ENCODE measurements at places on chromosomes 5 and 9.

DNA sequence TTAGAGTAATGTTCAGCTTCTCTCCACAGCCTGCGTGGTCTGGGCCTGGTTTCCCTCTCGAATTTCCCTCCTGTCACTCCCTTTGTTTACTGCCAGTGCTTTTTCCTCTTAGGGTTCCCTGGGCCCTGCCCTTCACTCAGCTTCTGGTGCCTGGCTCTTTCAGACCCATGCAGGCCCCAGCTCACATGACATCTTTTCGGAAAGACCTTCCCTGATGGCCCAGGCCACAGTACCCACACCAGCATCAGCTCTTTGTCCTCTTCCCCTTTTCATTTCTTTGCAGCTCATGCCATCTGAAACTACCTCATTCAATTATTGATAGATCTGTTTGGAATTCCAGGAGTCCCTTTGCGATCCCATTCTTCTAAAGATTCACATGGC lies 68.1 kb upstream of the ABL1 start:
- DNase-seq = no peak

DNA sequence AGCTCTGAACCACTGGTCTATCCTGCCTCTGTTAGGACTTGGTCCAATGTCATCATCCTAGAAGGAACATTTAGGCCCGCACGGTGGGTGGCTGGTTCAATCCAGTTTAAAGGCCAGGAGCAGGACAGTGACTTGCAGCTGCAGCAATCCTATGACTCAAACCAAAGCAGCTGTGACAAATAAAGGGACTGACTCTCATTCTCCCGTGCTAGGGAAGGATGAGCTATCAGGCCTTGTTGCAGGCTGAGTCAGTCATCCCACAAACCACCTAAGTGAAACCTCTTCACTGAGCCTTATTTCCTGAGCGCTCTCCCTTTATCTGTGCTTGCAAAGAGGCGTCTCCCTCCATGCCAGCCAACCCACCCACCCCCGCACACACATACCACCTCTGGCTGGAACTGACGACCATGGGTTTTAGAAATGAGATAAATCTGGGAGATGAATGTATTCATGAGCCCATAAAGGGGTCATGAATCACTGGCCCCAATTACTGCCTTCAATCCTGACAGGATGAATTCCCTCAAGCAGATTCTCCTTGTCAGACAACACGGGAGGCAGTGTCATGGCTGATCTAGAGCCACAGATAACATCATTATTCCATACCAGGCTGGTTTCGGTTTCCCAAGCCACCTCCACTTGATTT lies 93.4 kb downstream of the KCNIP1 start:
- no peak for DNase-seq

DNA sequence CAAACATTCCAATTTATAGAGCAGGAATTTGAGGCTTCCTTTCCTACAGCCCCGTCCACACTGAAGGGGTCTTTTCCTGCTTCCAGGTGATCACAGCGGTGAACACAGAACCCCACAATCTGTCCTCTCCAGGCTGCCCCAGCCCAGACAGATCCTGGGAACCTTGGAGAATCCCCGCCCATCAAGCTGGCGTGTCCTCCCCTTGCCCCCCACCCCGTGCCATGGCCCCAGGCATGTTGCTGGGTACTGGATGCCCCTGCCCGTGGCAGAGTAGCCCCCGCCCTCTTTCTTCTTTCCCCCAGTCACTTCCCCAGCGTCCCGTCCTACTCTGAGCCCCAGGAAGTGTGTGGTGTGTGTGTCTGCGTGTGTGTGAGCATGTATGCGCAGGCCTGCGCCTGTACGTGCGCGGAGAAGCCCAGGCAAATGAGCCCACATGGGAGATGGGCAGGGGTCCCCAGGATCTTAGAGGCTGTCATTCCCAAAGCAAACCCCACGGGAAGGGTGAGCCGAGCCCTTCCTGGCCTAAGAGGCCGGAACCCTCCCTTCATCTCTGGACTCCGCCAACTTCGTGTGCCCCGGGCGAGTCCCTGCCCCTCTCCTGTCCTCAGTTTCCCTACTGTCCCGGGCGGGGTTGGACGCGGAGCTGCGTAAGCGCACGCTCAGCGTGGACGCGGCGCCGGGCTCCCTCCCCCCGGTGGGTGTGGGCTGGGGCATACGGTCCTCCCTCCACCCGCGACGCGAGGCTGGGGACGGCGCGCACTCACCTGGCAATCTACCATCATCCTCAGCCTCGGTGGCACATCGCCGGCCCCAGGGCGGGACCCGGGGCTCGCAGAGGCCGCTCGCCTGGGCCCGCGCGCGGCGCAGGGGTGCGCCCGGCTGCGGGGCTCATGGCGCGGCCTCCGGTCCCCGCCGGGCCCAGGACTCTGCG lies 15.2 kb downstream of the GBGT1 start:
- DNase-seq = no peak

GRCh38 chr5:113166852-113167366 lies 190.3 kb downstream of the DCP2 start:
- DNase-seq = no peak

Data from GM12878 (cell line).